ENCODE measurements at places on chromosomes 16 and 17.

GRCh38 chr16:75486676-75487313, 8.4 kb downstream of the CHST6 start:
- DNase-seq, result no peak

DNA sequence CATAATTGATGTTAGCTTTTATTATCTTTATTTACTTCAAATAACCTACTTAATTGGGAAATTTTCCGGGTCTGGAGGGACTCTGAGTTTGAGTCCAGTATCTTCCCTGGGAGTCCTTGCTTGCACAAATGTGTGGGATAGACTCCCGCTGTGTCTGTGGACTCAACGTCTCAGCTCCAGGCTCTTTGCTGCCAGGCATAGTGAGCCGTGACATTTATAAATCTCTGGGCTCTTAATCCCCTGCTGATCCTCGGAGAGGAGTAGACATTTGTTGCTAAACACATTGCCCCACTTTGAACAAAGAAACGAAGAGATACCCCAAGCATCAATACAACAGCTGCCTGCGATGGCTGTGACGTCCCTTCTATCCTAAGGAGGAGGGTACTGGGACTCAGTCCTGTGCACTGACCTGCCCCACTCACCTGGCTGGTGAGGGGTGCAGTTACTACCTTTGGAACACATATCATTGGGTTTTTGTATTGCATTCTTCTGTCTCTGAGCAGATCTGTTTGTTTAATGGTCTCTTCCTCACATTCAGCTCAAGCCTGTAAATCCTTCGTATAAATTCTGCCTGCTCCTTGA, 316.9 kb downstream of the HAPSTR1 start:
- DNase-seq, result no peak

- DNase-seq, result no peak
These were observed 3.9 kb downstream of the TRIM25 start for GRCh38 chr17:56909742-56910508.

DNA sequence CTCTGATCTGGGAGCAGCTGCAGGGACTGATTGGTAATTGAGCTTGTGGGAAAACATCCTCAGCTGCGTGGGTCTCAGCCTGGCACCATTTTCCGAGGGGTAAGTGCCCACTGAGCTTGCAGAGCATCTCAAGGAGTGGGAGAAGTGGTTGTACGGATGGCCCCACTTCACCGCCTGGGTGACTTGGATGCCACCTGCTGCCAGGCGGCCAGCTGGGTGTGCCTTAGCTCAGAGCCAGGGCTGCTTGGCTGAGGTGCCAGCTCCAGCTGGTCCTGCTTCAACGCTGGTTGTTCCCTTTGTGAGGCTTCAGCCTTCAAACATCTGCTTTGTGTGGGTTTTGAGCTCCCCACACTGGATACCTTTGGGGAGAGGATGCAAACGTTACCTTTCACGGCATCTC, 482.7 kb upstream of the EEF2KMT start:
- no peak for DNase-seq

DNA sequence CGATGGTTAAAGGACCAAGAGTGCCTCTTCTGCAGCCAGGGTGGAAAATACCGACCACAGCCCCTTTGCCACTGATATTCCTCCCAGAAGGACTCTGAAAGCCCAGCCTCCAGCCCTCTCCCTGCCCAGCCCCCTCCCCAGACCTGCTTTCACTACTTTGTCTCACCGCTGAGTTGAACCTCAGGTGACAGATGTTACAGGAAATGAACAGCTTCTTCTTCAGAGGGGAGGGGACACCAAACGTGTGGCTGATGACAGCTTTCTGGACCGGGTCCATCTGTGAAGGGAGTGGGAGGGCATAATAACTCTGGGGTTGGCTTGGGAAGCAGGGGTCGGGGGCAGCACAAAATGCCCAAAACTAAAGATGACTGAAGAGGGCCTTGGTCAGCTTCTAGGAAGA, 14.2 kb downstream of the NKIRAS2 start:
- no peak for DNase-seq
